ENCODE measurements at places on chromosomes 5 and 9. TPM values are rescaled to one million over a fixed set of nuclear protein-coding genes. Genes with fewer than 3 reads are reported as not detected.

Gene LRRC26
- total RNA-seq, result not detected

- H3K4me1 ChIP-seq, result peaks cover 2% of the 10 kb centered on the region
- H3K4me3 ChIP-seq, result no peak overlapping the region
- DNase-seq, result no peak
- H3K36me3 ChIP-seq, result no peaks in the 10 kb centered on the region
- H3K27ac ChIP-seq, result no peak overlapping the region
Measured at GRCh38 chr9:76906647-76906975, 697 bp upstream of the PRUNE2 start.

- no peaks in the 10 kb centered on the region for H3K4me1 ChIP-seq
- H3K27ac ChIP-seq, result no peak overlapping the region
- H3K27me3 ChIP-seq, result no peaks in the 10 kb centered on the region
- no peaks in the 10 kb centered on the region for H3K36me3 ChIP-seq
- H3K4me3 ChIP-seq, result no peak overlapping the region
- DNase-seq, result no peak
Measured at GRCh38 chr5:8386719-8387288, 517.9 kb downstream of the MTRR start.

GRCh38 chr5:1931604-1932231 lies 49.0 kb upstream of the IRX4 start:
- no peaks in the 10 kb centered on the region for H3K36me3 ChIP-seq
- no peak for DNase-seq
- no peak overlapping the region for H3K27ac ChIP-seq
- no peaks in the 10 kb centered on the region for H3K4me1 ChIP-seq

GRCh38 chr5:67045816-67046740 lies 150.5 kb downstream of the CD180 start:
- DNase-seq, result no peak
- H3K4me3 ChIP-seq, result no peak overlapping the region
- no peaks in the 10 kb centered on the region for H3K36me3 ChIP-seq
- peaks cover 18% of the 10 kb centered on the region for H3K4me1 ChIP-seq
- no peak overlapping the region for H3K27ac ChIP-seq

DNA sequence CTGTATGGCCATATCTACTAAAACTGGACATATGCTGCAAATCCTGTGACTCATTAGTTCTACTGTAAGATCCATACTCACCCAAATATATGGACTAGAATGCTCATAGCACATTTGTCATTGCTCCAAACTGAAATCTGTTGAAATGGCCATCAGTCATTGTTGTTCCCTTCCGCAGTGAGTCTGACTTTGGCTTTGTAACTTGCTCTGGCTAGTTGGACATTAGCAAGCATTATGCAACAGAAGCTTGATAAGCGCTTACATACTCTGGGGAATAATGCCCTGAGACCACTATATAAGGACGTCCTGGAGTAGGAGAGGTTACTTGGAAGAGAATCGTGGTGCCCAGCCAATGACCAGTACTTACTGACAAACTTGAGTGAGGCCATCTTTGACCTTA lies 9.0 kb downstream of the KIAA1958 start:
- H3K4me1 ChIP-seq, result peaks cover 42% of the 10 kb centered on the region
- no peaks in the 10 kb centered on the region for H3K27me3 ChIP-seq
- H3K4me3 ChIP-seq, result no peak overlapping the region
- H3K36me3 ChIP-seq, result peaks cover 27% of the 10 kb centered on the region
- no peak overlapping the region for H3K27ac ChIP-seq

- DNase-seq, result no peak
- H3K4me1 ChIP-seq, result peaks cover 33% of the 10 kb centered on the region
- H3K27ac ChIP-seq, result no peak overlapping the region
- peaks cover 11% of the 10 kb centered on the region for H3K36me3 ChIP-seq
- H3K4me3 ChIP-seq, result no peak overlapping the region
Measured at GRCh38 chr9:37241340-37241739, 121.0 kb downstream of the ZCCHC7 start.

Gene GHR
- not detected for total RNA-seq

- H3K36me3 ChIP-seq, result no peaks in the 10 kb centered on the region
- H3K27me3 ChIP-seq, result no peaks in the 10 kb centered on the region
- H3K27ac ChIP-seq, result no peak overlapping the region
- no peak overlapping the region for H3K4me3 ChIP-seq
- no peaks in the 10 kb centered on the region for H3K4me1 ChIP-seq
Measured at GRCh38 chr9:98303633-98304125, 48.2 kb upstream of the TBC1D2 start.

- peaks cover 10% of the 10 kb centered on the region for H3K27me3 ChIP-seq
- no peak overlapping the region for H3K4me3 ChIP-seq
- peaks cover 18% of the 10 kb centered on the region for H3K4me1 ChIP-seq
- H3K27ac ChIP-seq, result no peak overlapping the region
Measured at GRCh38 chr5:14266171-14266570, 123.0 kb downstream of the TRIO start.

Gene TICAM2
- total RNA-seq, result 1.5 TPM

Gene STK10
- total RNA-seq, result 351 TPM

- H3K27ac ChIP-seq, result peak overlapping the region; percentile 54
- DNase-seq, result no peak
- H3K27me3 ChIP-seq, result no peaks in the 10 kb centered on the region
- peak overlapping the region; percentile 60 for H3K4me3 ChIP-seq
- peaks cover 13% of the 10 kb centered on the region for H3K36me3 ChIP-seq
Measured at GRCh38 chr9:131402738-131403492, 9.0 kb downstream of the PRRC2B start.

Gene ZFP37
- 2.6 TPM for total RNA-seq

- no peaks in the 10 kb centered on the region for H3K27me3 ChIP-seq
- no peak overlapping the region for H3K4me3 ChIP-seq
- peaks cover 24% of the 10 kb centered on the region for H3K36me3 ChIP-seq
- no peak overlapping the region for H3K27ac ChIP-seq
- DNase-seq, result no peak
Measured at GRCh38 chr9:2154731-2155130, 139.6 kb downstream of the SMARCA2 start.

- no peaks in the 10 kb centered on the region for H3K36me3 ChIP-seq
- peaks cover 19% of the 10 kb centered on the region for H3K4me1 ChIP-seq
- H3K4me3 ChIP-seq, result no peak overlapping the region
- no peak for DNase-seq
Measured at GRCh38 chr9:130745829-130746228, 52.2 kb downstream of the EXOSC2 start.

DNA sequence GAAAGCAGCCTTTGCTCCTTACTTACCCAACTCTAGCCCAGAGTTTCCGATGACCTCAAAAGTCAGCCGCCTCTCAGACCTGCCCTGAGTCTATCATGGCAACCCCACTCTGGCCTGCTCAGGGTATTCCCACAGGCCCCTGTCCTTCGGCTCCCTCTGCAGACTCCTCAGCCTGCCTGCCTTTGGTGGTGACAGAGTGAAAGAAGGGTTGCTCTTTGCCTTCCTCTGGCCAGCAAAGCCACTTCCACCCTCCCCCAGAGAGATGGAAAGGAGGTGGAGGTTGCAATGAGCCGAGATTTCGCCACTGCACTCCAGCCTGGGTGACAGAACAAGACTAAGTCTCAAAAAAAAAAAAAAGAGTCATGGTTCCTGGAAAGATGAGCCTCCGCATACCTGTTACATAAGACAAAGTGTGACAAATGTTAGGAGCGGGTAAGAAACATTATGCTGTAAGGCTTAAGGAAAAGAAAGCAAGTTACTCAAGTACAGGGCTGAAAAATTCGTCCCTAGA lies 2.3 kb upstream of the SMIM33 start:
- peaks cover 48% of the 10 kb centered on the region for H3K4me1 ChIP-seq
- no peak for DNase-seq
- peak overlapping the region; percentile 66 for H3K4me3 ChIP-seq
- H3K36me3 ChIP-seq, result no peaks in the 10 kb centered on the region
- no peaks in the 10 kb centered on the region for H3K27me3 ChIP-seq
- H3K27ac ChIP-seq, result no peak overlapping the region

Gene SPINK13
- total RNA-seq, result not detected

Gene POLR3G
- 3.2 TPM for total RNA-seq

Gene RANBP3L
- total RNA-seq, result not detected

Gene DND1
- total RNA-seq, result 3.7 TPM

DNA sequence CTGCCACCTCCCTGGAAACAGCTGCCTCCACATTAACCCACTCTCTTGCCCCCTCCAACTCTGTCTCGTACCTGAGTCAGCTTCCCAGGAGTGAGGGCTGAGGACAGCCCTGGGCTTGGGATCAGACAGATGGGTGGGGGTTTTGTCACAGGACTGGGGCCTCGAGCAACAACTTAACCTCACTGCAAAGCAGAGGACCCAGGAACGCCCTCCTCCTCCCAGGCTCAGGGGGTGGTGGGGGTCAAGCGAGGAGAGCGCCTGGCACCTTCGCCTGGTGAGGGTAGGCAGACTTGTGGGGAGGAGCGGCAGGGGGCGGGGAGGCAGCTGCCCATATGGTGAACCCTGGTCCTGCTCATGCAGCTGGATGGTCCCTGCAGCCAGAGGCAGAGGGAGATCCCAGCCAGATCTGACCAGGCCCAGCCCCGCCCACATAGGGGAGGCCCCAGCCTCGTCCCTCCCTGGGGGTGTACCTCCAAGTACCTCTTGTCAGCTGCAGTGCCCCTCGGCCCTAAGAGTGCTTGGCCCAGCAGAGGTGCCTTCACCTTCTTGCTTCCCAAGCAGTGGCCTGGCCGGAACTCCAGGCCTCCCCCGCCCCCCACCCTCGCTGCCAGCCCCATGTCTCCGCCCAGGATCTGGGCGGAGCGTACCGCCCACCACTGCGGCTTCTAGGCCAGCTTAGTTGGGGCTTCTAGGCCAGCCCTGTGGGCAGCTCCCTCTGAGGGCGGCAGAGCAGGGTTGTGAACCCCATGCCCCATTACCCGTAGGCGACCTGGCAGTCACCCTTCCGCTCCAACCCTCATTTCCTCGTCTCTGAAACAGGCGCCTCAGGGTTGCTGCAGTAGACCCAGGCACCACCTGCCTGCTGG lies at the start of gene SARDH:
Gene SARDH (minus strand): TSS at position 579 of the 866 bp plus-strand sequence. CDS start 4,179 bp downstream, outside the sequence.
- no peaks in the 10 kb centered on the region for H3K36me3 ChIP-seq
- peak; percentile 30 for DNase-seq
- peaks cover 5% of the 10 kb centered on the region for H3K4me1 ChIP-seq
- H3K4me3 ChIP-seq, result peak within 1 kb of the TSS; percentile 62

Gene PCDHA6
- total RNA-seq, result not detected

DNA sequence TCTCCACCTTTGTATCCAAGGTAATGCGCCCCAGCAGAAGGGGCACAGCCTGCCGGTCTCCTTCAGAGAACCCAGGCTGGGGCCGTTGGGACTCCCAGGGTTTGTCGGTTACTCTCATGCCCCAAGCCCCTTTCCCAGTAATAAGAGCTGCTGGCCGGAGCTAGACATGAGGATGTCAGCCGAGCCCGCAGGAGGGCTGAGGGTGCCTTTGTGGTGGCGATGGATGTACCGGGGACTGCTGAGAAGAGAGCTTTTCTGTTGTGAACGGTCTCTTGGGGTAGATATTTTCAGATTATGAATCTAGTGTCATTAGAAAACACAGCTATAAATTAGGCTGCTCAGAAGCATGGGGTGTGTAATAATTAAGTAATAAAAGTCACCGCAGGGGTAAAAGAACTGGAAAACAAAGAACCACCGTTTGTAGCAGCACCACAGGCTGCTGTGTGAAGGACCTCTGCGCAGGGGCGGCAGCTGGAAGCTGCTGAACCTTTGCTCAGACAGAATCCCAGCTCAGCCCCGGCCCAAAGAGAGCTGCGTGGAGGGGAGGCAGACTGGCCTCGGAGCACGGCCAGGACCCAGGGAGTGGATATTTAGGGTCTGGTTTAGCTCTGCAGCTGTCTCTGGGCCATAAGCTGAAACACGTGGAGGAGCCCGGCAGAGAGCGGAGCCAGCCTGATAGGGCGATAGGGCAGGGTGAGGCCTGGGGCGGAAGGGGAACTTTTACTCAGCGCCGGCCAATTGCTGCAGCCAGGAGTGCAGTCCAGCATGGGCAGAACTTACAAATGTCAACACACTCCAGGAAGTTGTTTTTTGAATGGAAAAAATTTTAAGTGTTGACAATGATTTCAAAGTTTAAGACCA lies 50.5 kb upstream of the BARHL1 start:
- peaks cover 9% of the 10 kb centered on the region for H3K36me3 ChIP-seq
- H3K4me3 ChIP-seq, result no peak overlapping the region
- peaks cover 32% of the 10 kb centered on the region for H3K27me3 ChIP-seq
- H3K27ac ChIP-seq, result no peak overlapping the region
- no peaks in the 10 kb centered on the region for H3K4me1 ChIP-seq
- DNase-seq, result no peak

GRCh38 chr9:76373173-76373783 lies 20.9 kb downstream of the RFK start:
- H3K27ac ChIP-seq, result no peak overlapping the region
- no peaks in the 10 kb centered on the region for H3K36me3 ChIP-seq
- no peaks in the 10 kb centered on the region for H3K27me3 ChIP-seq

Gene OTULIN
- total RNA-seq, result 68.1 TPM

DNA sequence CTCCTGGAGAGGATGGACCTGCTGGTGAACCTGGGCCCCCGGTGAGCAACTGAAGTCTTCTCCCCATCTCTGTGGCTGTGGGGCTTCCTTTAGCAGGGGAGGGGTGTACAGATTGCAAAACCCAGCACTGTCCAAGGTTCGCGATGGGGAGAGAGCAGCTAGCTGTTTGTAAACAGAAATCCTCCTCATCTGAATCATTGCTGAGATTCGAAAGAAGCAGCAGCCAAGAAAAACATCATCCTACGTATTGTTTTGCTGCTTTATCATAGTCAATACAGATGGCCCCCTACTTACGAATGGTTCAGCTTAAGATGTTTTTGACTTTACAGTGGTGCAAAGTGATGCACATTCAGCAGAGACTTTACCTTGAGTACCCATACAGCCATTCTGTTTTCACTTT lies 80.0 kb upstream of the TGFBR1 start:
- H3K36me3 ChIP-seq, result no peaks in the 10 kb centered on the region
- H3K4me3 ChIP-seq, result no peak overlapping the region
- DNase-seq, result no peak
- no peaks in the 10 kb centered on the region for H3K27me3 ChIP-seq
- peaks cover 23% of the 10 kb centered on the region for H3K4me1 ChIP-seq
- H3K27ac ChIP-seq, result no peak overlapping the region

Gene UBE2D2
- 236 TPM for total RNA-seq

DNA sequence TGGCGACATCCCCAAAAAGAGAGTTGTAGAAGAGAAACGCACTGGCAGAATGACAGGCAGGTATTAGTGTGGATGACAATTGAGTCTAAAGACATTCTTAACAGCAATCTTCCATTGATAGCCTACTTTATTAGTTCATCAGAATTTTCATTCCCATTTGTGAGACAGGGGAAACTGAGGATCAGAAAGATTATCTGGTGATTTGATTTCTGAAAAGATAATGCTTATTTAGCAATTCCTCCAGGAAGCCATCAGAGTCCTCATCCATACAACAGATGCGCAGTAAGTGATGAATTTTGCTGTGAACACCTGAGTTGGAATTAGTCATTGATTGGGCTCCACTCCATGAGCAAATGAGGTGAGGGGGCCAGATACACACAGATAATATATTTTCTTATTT lies 57.3 kb upstream of the ANKRD33B start:
- no peaks in the 10 kb centered on the region for H3K36me3 ChIP-seq
- H3K27ac ChIP-seq, result no peak overlapping the region
- no peaks in the 10 kb centered on the region for H3K27me3 ChIP-seq
- no peak overlapping the region for H3K4me3 ChIP-seq
- H3K4me1 ChIP-seq, result no peaks in the 10 kb centered on the region

Data from naive thymus-derived CD8-positive, alpha-beta T cell (primary cell).